Right hindlimb (tissue), 1 donor: ENCODE measurements at places on chromosomes 4 and X.
A peak's percentile ranks its signal among the peaks of the same experiment; 100 is the strongest.

- no peak for DNase-seq
These were observed 19.6 kb downstream of the MGST2 start for GRCh38 chr4:139685180-139685579.

GRCh38 chr4:76989391-76990061 is 40.0 kb downstream of the SEPTIN11 start:
- DNase-seq = no peak

DNA sequence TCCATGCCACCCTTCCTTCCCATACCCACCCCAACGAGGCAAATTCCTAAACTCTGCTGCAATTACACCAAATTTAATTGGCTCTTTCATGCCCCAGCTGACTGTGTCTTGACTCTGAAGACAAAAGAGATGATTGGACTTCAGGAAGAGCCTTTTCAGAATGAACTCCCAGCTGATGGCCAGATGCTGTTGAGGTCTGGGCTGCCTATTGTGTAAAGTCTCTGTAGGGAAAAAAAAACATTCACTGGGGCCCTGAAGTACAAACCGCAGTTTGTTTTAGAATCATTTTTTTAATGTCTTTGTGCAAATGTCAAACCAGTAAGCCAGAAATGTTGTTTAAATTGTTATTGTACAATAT is 174.8 kb downstream of the HHIP start:
- peak; percentile 38 for DNase-seq

- no peak for DNase-seq
These were observed 66.5 kb upstream of the ZFP42 start for GRCh38 chr4:187929024-187929423.

DNA sequence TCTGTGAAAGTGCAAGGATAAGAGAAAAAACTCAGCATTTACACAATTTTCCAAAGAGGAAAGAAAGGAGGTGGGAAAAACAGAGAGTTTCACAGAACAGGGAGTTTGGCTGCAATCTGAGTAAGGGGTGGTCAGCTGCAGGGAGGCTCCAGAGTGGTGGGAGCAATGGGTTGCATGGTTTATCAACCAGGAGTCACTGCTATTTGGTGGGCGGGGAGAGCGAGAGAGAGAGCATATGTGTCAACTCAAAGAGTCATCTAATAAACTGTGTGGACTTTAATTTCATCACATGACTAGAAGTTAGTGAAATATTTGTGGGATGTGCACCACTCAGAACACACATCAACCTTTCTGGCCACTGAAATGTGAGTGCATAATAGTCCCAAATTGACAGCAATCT is 94.6 kb downstream of the FAM13A start:
- DNase-seq = no peak

DNA sequence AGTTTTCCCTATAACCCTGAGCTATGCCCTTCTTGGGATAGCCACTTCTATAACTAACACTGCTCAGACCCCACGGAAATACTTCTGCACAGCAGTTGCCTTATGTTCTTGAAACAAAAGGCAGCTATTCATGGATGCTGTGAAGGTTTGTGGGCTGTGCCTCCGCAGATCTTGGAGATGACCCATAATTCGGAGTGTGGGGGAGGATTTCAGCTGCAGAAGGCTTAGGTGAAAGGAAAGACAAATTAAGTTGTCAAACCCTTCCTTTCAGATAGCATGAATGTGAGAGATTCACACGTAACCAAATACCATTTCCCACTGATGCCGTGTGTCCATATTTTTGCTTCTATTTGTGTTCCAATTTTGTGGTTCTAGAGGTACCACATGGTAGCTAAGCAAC is 38.1 kb upstream of the NYX start:
- no peak for DNase-seq

DNA sequence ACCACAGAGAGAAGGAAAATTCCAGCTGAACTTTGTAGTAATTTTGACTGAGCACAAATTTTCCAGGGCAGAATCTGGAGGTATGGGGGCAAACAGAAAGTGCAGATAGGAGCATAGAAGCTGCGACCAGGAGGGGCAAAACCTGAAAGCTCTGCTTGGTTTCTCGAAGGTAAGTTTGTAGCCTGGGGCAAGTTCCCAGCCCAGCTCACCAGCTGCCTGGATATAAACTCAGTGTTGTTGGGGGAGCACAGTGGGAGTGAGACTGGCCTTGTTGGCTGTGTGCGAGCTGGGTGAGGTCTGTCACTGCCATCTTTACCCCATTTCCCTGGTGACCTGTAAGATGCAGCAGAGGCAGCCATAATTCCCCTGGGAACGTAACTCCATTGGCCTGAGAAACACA is 213.5 kb upstream of the POF1B start:
- no peak for DNase-seq

DNA sequence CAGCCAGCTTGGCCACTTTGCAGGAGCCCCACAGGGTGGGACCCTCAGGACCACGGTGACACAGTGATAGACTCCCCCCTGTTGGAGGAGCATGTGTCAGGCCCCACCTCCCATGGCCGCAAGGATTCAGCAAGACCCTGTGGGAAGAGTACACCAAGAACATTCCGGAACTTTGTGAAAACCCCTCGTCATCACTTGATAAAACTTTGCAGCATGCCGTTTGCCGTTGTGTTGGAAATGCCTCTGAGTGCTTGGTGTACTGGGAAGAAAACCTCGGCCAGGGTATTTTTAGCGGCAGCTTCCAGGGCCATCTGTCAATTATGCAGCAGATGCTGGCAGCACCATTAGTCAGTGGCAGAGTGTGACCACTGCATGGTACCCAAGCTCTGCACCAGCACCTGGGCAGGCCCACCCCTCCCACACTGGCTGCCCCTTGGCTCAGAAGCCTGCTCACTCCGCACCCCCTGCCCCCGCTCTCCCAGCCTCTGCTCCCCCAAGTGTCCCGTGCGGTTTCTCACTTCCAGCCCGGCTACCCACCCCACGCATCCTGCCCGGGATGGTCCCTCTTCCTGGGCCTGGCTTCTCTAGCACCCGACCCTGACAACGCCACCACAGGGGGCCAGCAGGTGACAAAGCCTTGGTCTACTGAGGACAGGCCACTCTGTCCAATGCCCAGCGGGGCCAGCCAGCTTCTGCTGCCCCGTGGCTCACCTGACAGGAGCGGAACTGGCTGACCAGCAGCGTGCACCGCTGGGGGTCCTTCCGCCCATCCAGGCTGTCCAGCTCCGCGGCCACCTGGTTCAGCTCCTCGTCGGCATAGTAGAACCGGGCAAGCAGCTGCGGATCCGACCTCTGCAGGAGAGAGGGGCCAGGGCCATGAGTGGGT is 65.0 kb downstream of the ZFYVE28 start:
- DNase-seq = peak; percentile 55

DNA sequence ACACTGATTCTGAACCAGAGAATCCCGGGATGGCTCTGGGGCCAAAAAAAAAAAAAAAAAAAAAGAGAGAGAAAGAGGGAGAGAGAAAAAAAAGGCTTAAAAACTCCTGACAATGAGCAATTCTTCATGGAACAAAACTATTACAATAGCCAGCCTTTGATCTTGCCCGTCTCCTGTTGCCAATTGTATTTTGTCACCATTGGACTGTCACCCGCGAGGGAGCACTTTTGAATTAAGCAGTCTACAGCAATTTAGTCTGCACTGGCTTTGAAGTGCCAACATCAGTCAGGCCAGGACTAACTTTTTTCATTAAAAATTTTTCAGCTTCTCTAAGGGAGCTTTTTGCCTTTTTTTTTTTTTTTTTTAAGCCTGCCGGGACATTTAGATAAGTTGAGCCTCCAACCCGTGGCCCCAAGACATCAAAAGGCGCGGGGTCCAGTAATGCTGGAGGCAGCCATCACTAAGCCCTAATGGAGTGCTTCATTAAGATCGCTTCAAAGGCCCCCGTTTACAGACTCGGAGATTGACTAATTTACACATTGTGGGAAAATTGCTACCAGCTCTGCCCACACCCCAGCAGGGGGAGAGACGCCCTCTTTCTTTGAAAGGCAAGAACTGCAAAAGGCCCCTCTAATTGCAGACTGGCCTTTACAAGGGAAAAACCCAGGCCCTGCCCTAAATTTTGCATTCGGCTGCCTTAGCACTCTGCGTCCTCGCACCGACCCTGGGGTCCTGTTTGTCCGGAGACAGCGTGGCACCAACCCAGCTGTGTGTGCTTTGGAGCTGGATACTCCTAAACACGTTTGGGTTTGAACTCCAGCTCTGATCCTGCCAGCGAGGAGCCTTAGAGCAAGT is 98.1 kb upstream of the MSX1 start:
- DNase-seq = no peak

GRCh38 chr4:78665216-78665770 is 110.9 kb upstream of the BMP2K start:
- DNase-seq = no peak

- DNase-seq = no peak
These were observed 63.7 kb upstream of the VEGFC start for GRCh38 chr4:176856421-176856820.

DNA sequence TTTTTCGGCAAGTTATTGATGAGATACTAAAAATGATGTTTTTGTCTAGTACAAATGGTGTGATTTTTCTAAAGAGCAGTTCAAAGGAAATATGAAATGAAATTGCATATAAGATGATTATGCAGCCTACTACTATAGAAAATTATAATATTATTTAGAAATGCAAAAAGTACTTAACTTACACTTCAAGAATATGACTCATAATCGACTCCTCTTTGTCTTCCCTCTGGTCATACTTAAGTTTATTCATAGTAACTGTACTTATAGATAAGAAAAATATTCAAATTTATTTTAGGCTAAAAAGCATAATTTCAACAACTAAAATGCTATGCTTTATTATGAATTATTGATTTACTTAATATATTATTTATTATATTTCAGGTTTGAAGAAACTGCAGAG is 33.2 kb downstream of the CEP44 start:
- no peak for DNase-seq

DNA sequence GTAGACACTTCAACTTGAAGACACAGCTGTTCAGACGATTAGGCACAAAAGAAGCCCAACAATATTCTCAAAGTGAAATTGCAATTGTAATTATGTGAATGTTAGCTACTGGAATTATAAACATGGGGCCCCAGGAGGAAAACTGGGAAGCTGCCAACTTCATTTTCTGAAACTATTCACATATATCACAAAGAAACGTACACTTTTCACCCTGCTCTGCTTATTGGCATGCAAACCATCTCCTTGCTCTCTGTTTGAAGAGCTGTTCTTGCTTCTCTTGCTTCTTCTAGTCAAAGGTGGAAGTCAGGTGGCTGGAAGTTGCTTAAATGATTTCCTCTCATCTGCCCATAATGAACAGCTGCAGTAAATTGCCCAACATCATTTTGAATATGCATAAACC is 320.1 kb downstream of the CFAP299 start:
- no peak for DNase-seq

DNA sequence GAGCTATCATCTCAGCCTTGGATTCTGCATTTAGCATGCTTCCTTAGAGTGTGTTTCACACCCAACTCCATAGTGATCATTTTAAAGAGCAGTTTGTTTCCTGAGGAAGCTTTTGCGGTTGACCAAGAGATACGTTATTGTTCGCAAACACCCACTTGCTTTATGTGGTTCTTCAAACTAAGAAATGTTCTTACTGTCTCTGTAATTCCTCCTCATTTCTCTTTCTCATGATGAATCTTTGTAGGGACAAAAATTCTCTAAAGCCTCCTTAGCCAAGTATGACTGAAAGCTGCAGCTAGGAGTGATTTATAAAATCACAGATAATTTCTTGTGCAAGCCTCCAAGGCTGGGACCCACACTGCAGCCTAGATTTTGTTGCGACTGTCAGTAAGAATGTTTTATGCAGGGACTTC is 10.0 kb downstream of the TNIP3 start:
- no peak for DNase-seq

GRCh38 chr4:88799900-88800299 is 102.3 kb upstream of the NAP1L5 start:
- DNase-seq = no peak

DNA sequence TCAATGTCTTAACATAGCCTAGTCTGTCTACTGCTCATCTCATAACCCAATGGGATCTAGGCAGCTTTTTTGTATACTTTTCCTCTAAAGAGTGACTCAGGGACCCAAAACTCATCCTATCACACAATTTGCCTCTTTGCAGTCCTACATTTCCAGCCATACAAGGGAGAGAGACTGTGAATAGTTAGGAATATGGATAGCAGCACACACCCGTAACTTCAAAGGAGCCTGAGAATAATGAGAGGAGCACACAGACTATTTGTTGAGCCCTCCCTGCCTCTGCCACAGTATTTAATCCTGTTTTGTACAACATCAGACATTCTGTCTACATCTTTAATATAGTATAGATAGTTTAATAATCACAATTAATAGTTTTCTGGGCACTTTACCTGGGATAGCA is 83.2 kb downstream of the AREG start:
- no peak for DNase-seq

DNA sequence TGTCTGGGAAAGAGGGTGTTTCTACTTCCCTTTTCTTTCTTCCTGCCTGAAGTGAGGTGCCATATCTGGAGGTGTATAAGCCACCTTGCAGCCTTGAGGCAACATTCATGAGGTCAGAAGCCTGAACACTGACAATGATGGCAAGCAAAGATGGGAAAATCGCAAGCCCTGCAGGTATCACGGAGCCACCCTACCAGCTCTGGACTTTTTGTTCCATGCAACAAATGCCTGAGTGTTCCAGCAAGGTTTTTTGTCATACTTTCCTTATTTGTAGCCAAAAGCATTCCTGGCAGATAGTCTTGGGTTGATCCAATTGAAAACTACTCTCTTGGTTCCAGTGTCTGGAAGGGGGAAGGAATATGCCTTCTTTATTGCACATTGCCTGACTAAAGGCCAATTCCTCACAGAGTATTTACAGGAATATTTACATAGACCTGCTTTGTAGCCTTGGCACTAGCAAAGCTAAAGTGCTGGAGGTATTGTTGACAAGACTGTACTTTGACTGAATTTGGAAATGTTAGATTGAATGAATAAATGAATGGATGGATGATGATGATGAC is 14.4 kb upstream of the SOD3 start:
- no peak for DNase-seq

DNA sequence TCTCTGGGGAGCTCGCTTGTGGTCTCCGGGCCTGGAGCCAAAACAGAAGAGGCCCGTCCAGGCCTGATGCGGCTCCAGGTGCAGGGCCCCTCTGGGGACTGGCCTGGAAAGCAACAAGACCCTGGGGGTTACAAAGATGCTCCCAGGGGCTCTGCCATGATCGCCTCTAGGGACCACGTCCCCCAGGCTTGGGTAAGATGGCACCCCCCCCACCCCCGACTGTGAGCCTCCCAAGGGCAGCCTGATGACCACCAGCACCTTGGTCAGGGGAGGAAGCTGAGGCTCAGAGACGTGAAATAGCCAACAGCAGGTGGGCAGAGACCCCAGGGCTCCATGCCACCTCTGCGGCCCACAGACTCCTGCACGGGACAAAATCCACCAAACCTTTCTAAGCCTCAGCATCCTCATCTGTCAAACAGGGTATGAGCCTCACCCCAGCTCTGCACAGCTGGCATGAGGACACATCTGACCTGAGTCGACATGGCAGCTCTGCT is 25.4 kb downstream of the C4orf50 start:
- no peak for DNase-seq

- no peak for DNase-seq
These were observed 17.9 kb downstream of the PPA2 start for GRCh38 chr4:105455998-105456397.

GRCh38 chr4:89365776-89366175 is 58.2 kb upstream of the GPRIN3 start:
- DNase-seq = no peak
